Adipocyte (in vitro differentiated cells): ENCODE measurements at places on chromosomes 5 and 9.

GRCh38 chr9:137149942-137150616 lies 11.1 kb downstream of the GRIN1 start:
- no peak for DNase-seq

DNA sequence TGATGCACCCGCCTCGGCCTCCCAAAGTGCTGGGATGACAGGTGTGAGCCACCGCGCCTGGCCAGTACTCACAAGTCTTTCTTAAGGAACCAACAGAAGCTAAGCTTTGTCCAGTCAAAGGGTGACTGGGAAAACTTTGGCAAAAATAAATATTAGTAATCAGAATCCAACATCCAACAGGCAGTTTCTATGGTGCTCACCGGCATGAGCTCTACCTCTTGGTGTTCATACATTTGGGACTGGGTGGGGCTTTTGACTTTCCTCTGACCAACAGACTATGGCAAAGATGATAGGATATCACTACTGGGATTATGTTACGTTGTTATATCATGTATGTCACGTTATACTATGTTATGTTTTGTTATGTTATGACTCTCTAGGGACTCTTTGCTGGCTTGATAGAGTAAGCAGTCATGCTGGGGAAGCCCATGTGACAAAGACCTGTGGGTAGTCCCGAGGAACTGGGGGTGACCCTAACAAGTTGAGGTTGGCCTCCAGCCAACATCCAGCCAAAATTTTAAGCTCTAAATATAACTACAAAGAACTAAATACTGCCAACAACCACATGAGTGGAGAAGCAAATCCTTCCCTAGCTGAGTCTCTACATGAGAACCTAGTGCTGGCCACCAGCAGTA lies 6.0 kb downstream of the RASGEF1C start:
- DNase-seq: no peak

DNA sequence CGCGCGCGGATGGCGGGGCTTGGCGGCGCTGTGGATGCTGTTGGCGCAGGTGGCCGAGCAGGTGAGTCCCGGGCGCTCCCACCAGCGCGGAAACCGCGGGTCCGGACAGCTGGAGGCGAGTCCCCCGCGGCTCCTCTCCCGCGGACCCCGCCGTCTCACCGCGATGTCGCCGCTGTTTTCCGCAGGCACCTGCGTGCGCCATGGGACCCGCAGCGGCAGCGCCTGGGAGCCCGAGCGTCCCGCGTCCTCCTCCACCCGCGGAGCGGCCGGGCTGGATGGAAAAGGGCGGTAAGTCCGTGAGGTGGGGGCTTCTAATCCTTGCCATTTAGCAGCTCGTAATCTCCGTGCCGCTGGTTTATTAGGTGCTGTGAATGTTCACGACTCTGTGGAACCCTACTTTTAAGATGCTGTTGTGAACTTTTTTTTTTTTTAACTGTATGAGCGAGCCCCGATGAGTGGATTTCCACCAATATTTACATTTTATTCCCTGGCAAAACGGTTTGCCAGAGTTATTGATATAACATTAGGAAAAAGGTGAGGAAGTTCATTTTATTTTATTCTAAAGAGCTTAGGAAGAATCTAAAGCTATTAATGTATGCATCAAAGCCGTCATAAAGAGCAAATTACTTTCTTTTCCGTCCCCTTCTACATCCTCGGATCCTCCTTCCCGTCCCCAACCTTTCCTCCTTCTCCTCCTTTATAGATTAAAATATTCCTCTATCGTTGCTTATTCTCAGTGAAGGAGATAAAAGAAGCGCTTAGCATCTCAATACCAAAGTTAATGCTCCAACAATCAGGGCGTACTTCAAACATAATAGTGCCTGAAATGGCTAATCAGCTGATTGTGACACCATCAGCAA lies 579 bp downstream of the ADAMTS16 start:
- DNase-seq: peak; percentile 1

DNA sequence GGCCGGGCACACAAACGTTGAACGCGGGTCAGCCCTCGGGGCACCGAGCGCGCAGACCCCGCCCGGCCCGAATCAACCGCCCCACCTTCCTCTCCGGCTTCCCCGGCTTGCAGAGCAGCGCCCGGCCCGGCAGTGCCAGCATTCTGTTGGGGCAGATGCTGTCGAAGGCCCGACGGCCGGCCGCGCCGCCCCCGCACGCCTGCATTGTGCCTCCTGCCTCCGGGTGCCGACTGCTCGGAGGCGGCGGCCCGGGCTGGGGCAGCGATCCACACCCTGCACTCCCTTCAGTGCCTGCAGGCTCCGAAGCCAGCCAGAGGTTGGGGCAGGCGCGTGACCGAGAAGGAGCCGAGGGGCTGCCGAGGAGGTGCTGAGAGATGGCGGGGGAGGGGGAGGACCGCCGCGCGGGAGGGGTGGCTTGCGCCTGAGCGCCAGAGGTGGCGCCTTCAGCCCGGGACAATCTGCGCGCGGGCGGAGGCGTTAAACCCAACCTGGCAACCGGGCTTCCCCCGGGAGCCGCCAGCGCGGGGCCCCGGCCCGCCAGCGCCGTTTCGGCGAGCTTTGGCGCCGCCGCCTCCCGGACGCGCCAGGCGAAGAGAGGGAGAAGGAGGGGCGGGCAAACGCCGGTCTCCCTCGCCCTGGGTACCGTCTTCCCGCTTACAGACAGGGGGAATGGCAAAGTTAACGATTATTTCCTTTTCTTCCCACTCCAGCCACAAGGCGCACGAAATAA lies at the start of gene MCIDAS:
TSS of gene MCIDAS (minus strand) at position 382 of the 730 bp plus-strand sequence. CDS start at position 205, 177 bp downstream.
- peak; percentile 50 for DNase-seq

GRCh38 chr5:164119806-164120447 lies 614.5 kb downstream of the MAT2B start:
- peak; percentile 3 for DNase-seq

DNA sequence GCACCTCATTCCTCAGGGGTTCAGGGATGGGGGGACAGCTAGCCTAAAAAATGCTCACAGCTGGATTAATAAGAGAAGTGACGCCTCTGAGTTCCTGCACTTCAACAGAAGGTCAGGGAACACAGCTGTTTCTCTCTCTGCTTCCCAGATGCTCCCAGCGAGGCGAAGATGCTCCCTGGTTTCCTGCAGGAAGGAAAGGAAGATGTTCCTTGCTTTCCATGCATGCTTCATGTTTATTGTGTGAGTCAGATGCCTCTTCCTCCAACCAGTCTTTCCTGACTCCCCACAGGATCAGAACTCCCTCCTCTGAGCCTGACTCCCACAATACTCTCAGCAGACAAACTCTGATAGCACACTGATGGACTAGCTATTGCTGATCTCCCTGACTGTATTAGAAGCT lies 71.9 kb downstream of the MFAP3 start:
- no peak for DNase-seq

GRCh38 chr5:124365361-124365801 lies 381.1 kb downstream of the ZNF608 start:
- DNase-seq: no peak

GRCh38 chr5:106171708-106172107 lies 1499.0 kb downstream of the EFNA5 start:
- peak; percentile 39 for DNase-seq

DNA sequence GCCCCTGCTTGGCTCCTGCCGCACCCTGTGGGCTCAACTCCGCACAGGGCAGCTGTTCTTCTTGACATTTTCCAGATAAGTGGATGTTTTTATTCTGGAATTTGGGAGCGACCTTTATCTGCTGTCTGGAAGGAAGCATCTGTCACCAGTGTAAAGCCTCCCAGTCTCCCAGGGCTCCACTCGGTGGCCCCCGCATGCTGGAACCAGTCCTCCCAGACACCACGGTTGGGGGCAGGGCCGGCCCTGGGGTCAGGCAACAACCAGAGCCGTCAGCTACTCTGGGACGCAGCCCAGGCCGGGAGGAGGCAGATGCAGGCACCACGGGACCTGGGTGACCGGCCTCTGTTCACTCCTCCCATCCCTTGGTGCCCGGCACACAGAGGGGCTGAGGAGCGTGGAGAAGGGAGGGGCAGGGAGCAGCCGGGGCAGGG lies 92.8 kb upstream of the ADAMTS2 start:
- no peak for DNase-seq

DNA sequence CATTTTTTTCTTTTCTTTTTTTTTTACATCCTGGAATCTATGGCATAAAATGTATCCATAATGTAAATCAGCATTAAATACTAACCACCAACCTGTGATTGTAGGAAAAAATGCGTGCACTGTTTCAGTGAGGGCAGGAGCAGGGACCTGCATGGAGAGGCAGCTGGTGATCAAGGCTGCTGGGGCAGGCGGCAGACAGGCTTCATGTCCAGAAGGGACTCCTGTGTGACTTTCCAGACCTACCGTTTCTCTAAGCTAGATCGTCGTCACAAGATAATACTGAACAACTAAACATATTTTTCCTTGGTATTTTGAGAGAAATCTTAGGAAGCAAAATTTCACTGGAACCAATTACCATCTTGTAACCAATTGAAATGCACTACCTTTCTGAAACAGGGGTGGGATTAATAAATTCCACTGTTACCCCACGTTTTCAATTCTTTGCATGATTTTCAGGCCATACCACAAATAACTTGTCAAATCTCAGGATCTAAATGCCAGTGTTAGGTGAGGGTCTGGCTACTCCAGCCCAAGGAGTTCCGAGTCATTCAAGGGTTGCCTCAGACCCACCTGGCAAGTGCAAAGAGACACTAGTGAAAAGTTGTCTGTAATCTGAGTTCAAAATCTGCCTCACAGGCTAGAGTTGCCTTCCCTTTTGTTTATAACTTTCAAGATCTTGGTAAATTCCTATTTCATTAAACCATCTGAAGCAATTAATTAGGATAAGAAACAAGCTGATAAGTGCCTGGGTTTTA lies 198.2 kb downstream of the SEMA5A start:
- DNase-seq: peak; percentile 42

GRCh38 chr9:12813960-12814876 lies 39.4 kb downstream of the LURAP1L start:
- DNase-seq: peak; percentile 98

DNA sequence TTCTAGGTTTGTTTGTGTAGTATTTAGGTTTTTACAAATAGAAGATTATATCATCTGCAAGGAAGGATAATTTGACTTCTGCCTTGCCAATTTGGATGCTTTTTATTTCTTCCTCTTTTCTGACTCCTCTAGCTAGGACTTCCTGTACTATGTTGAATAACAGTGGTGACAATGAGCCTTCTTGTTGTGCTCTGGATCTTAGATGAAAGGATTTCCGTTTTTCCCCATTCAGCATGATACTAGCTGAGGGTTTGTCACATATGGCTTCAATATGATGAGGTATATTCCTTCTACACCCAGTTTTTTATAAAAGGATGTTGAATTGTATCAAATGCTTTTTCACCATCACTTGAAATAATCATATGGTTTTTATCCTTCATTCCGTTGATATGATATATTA lies 101.4 kb downstream of the FBXO4 start:
- no peak for DNase-seq

GRCh38 chr5:33588654-33589372 lies 148.0 kb downstream of the TARS1 start:
- DNase-seq: no peak

DNA sequence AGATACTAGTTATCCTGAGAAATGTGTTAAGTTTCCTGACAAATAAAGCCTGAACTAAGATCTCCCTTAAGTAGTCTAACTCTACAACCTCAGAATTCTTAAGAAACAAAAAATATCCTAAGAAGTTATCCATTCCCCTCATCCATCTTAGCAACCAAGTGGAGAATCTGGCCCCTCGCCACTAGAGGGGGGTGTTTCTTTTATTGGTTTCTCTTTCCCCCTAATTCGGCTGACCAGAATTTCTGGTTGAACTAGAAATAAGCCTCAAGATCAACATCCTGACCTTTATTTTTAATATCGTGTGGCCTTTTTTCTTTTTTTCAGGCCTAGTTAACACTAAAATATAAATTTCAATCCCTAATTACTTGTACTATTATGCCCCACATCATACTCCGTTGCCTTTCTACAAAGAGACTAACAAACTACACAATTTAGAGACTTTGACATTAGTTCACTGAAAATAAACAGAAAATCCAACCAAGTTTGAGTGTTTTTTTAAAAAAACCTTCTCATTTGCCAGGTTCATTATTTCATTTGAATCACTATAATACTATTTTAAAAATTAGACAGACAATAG lies 14.3 kb upstream of the NR4A3 start:
- DNase-seq: peak; percentile 73

DNA sequence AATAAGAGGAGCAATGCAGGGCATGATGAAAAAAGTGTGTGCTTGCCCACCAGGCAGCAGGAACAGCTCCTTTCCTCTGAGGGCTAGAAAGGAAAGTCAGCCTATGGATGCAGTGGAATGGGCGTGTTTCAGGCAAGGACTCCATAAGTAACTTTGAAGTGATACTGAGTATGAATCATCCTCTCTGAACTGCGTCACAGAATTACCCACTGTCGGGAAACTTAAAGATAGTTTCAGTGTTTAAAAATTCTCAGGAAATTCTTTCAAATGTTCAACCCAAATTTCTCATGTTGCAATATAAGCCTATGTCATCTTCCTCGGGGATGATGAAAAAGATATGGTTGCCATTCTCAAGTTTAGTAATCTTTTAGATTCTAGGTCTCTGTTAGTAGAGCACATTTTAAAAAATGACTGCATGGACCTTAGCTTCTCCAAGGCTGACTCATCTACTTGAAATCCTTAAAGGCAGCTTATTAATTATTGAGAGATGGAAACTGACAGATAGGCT lies 27.7 kb downstream of the PTCD2 start:
- peak; percentile 94 for DNase-seq

DNA sequence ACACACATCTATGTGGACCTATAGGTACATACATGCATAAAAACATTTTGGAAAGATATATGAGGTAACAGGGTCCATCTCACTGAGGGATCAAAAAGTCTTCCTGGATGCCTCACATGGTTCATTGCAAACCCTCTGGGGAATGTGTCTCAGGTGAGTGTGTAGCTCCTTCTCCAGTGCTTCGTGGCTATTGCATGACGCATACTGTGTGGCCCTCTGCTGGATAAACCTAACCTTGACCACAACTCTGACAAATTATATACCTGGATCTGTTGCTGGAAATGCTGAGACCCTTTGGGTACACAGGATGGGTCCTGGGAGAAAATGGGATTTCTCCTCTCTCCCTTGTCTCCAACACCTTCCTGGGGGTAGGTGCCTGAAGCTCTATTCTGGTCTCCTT lies 91.9 kb downstream of the JAKMIP2 start:
- DNase-seq: no peak

DNA sequence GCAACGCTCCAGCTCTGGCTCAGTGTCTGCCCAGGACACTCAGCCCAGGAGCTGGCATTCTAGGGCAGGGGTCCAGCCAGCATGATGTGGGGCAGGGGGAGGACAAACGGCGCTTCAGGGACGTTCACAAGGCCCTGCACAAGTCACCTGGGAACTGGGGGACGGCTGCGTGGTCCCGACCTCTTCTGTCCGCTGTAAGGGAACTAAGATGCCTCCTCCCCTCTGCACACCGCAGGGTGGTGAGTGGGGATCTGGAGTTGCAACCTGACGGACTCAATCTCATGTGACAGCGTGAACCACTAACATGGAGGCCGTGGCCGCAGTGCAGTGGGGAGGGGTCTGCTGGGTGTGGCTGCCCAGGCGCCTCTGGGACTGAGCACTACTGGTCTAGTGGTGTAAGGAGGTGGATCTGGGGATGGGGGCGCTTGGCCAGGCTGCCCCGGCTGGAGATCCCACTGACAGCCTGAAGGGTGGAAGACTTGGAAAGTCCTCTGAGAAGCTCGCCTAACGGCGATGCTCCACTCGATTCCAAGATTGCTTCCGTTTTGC lies 88.0 kb upstream of the RAPGEF1 start:
- no peak for DNase-seq

GRCh38 chr5:72651779-72652178 lies 144.6 kb upstream of the ZNF366 start:
- DNase-seq: no peak
